SW480 (cell line): ENCODE measurements at places on chromosomes 4 and X.

- no peak for DNase-seq
Measured at GRCh38 chr4:24849351-24849750, 54.0 kb downstream of the SOD3 start.

DNA sequence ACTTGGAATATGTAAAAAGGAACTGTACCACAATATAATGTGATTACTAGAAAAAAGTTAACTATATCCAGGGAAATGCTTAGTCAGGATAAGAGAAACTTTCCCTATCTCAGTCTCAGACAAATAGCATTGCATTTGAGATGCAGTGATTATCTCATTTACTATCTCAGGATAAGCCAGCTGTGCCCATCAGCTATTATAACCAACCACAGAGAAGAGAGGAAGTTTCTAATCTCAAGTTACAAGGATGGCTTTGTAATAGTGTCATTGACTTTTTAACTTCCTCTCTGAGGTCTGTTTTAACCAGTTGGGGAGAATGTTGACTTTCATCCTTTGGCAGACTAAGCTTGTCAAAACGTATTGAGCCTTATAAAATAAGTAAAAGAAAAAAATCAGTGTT is 56.5 kb downstream of the SNX25 start:
- no peak for DNase-seq

DNA sequence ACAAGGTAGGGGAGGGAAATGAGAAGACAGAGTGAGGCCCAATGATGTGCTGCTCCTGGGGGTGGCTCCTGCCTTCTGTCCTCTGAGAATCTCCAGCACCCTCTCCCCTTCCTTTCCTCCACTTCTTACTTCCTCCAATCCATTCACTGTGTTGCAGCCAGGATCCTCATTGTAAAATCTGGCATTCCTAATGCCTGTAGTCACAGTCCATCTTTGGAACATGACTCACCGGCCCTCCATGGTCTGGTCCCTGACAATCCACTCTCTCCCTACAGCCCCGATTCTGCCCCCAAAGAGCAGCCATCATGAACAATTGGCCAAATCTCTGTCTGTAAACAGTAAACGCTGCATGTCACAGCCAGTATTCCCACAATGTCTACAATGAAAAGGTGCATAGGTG is 72.9 kb downstream of the CLNK start:
- DNase-seq: peak; percentile 63

- DNase-seq: no peak
Measured at GRCh38 chrX:134174859-134175258, 62.1 kb upstream of the CCDC160 start.

DNA sequence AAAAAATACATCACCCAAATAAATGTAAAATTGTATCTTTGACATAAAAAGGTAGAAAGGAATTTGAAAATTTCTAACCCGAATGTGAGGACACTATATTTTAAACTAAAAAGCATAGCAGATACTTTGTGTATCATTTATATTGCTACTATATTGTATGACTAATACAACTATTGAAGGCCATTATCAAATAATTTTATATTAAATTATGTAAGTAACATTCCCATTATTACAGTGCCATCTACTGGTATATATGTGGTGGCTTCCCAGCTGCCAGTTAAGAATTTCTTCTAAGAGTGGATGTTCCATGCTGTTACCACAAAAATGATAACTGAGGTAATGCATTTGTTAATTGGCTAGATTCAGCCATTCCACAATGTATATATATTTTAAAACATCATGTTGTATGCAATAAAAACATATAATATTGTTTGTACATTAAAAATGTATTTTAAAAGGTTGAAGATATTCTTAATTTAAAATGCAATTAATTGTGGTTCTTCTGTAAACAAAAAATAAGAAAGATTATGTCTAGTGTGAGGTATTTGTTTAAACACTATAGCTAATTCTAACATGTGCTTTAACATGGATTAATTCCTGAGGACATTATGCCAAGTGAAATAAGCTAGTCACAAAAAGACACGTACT is 65.3 kb downstream of the EGF start:
- peak; percentile 65 for DNase-seq

- DNase-seq: peak; percentile 76
Measured at GRCh38 chr4:32748498-32748897, 2028.3 kb downstream of the PCDH7 start.

DNA sequence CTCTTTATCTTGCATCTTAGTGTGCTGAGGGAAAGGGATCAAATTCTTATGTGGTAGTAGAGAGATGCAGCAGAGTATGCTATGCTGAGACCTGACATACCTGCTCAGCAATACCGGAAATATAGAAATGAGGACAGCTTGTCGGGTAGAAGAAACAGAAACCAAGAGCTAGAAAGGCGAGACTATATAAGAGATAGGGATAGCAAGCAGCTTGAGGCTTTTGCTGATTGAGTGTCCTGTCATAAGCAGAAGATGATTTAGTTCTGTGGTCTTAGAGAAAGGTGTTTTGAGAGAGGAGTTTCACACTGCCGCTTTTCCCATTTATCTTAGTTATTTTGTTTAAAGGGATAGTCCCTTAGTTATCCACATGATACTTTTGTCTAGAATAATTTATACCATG is 31.7 kb downstream of the USP9X start:
- DNase-seq: no peak

DNA sequence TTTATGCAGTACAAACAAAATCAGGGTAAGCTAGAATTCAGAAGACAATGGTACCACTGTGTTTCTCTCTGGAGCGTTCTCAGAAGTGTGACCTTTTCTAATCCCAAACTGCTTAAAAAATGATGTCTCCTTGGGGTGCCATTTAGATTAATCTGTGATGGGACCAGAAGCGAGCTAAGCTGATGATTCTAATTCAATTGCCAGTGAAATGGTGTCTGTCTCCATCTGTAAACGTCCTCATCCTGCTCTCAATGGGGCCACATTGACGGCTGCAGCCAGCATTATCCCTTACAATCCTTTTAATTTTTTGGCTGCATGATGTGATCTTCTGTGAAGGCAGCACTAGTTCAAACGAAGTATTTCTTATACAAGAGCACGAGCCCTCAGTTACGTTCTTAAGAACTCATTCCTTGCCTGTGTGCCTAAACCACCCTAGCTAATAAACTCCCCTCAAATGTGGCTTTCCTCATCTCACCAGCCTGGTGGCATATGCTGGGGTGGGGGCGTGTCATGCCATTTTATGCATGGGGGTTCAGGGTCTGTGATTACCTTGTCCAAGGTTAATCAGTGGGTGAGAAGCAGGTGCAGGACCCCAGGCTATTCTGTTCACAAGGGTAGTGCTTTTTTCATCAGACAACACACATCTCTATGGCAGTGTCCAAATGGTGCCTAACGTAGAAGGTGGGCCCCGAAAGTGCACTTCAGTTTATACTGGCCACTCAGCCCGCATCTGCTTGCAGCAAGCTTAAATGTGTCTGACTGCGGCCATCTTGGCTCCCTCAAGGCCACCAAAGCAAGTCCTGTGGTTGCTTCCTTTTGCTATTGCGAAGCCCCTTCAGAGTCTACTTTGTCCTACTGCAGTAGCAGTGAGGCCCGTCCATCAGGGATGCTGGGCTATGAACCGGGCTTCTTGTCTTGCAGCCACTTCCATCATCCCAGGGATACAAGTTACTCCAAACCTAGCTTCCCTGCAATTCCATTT is 45.7 kb upstream of the SLC2A9 start:
- DNase-seq: no peak

DNA sequence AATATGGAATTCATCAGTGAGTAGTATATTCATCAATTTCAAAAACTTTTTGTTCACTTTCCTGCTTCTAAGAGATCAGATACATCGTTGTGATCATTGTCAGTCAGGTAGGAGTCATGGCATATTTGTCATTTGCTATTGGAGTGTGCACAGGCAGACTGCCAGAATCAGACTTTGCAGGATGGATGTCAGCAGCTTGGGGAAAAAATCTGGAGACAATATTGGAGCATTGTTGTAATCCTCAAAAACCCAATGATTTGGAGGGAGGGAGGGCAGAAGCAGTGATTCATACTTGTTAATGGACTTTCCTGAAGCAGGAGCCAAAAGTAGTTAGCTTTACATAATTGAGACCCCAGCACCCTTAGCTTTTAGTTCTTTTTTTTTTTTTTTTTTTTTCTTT is 59.6 kb upstream of the DRP2 start:
- no peak for DNase-seq

GRCh38 chr4:69896530-69897116 is 34.2 kb upstream of the CSN1S1 start:
- no peak for DNase-seq

- peak; percentile 34 for DNase-seq
Measured at GRCh38 chr4:15003891-15004738, 1.8 kb downstream of the CPEB2 start.

DNA sequence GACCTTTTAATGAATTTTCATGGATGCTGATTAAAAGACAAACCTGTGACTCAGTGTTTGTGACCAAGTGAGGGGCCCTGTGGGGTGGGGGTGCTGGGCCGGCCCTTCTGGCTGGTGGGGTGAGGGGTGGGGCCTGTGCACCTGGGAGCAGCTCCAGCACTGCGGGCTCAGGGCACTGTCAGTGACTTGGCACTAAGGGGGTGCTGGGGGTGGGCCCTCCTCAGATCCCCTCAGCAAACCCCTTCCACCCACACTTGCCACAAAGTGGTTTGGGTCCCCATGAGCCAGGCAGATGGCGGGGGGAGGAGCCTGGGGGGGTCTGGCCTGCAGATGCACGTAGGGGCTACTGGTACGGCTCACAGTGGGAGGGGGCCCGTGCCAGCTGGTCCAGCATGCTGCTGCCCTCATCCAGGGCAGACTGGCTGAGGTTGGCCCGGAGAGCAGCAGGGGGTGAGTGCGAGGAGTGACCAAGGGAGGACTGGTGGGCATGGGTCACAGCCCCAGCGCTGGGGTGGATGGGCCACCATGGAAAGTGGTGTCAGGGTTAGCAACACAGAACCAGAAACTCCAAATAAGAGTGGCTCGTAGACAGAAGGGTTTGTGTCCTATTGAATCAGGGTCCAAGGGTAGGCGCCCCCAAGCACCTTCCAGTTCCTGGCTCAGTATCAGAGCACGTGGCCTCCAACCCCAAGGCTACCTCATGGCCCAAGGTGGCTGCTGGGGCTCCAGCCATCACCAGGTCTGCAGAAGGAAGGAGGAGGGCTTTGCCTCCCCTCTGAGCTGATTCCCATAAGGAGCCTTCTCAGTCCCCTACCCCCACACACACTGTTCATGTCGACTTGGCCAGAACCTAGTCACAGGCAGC is 10.1 kb downstream of the NKX1-1 start:
- no peak for DNase-seq

- DNase-seq: no peak
Measured at GRCh38 chrX:48899078-48899410, 1.3 kb downstream of the PQBP1 start.

- DNase-seq: no peak
Measured at GRCh38 chr4:155544547-155544946, 122.1 kb upstream of the GUCY1A1 start.

DNA sequence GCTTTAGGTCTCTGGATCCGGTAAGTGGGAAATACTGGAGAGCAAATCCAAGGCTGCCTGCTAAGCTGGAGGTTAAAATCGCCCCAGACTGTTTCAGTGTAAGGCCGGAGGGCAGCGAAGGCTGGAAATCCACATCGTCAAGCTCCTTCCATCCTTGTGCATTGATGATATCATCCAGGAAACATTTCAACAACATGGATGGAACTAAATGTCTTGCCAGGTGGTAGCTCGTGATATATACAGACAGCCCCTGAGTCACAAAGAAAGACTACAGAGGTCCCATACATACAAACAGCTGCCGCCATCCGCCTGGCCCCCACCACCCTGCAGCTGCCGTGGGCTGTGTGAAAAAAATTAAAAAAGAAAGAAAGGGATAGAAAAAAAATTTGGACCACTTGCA is 148.9 kb upstream of the RBPJ start:
- no peak for DNase-seq

GRCh38 chr4:7554905-7555304 is 120.2 kb upstream of the PSAPL1 start:
- DNase-seq: peak; percentile 42

DNA sequence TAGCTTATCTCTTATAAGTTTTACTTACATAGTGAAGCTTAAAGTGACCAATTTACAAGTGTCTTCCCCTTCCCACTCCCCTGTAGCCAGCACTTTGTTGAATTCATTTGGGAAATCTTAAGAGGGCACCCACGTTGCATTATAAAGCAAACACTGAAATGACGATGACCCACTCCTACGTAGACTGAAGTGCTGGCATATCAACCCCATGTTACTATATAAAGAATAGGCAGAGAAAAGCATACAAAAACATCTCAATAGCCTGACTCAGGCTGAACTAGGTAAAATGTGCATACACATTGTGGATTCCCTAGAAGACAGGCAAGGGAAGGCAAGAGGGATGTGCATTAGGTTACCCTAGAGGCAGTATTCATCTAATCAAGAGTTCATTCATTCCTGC is 313.4 kb downstream of the TENM3 start:
- DNase-seq: no peak

- no peak for DNase-seq
Measured at GRCh38 chr4:174177536-174177935, 105.9 kb downstream of the FBXO8 start.

GRCh38 chr4:156475322-156475721 is 496.3 kb downstream of the PDGFC start:
- peak; percentile 32 for DNase-seq

DNA sequence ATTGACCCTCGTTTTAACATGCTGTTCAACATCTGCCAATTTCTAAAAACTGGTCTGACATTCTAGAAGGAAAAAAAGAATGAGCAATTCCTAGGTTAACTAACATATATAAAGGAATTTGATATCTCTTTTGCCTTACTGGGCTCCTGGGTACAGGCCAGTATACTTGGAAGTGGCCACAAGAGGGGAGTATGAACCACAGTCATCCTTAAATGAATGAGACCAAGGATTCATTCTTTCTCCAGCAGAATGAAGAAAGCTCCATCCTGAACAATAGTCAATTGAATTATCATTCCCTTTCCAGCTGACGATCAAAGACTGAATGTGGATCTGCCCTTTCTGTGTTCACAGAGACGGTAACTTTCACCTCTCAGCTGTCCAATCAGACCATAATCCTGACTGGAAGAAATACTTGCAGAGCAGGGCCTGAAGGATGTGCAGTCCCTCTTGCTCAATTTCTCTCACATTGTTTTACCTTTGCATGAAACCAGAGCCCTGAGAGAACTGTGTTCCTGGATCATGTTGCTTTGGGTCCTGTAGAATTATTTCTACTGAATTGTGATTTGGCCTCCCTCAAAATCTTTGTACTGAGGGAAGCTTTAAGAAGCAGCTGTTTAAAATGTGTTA is 14.8 kb upstream of the SPARCL1 start:
- peak; percentile 5 for DNase-seq

- no peak for DNase-seq
Measured at GRCh38 chrX:36534900-36535299, 473.3 kb upstream of the FAM47C start.

DNA sequence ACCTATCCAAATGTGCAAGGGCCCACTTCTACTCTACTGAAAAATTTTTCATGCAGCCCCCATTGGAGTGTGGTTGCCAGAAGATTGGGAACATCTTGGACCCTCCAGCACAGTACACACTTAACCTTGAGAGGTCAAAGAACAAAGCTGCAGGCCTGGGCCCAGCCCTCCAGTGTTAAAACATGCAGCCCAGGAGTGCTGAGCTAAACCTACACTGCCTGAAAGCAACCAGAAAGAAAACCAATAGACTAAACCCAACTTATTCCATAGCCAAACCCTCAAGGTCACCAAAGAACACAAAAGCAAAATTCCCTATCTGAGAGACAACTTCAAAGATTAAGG is 47.9 kb downstream of the TECRL start:
- DNase-seq: no peak
